ENCODE measurements at places on chromosomes 1 and 21.

DNA sequence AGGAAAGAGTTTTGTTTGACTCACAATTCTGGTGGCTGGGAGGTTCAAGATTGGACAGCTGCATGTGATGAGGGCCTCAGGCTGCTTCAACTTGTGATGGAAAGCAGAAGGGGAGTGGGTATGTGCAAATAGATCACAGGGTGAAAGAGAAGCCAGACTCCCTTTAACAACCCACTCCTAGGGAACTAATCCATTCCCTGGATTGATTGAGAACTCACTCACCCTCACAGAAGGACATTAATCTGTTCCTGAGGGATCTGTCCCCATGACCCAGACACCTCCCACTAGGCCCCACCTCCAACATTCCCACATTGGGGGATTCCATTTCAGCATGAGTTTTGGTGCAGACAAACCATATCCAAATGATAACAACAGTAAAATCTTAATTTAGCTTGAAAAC, 25.6 kb downstream of the UBE2T start:
- no peak for DNase-seq

DNA sequence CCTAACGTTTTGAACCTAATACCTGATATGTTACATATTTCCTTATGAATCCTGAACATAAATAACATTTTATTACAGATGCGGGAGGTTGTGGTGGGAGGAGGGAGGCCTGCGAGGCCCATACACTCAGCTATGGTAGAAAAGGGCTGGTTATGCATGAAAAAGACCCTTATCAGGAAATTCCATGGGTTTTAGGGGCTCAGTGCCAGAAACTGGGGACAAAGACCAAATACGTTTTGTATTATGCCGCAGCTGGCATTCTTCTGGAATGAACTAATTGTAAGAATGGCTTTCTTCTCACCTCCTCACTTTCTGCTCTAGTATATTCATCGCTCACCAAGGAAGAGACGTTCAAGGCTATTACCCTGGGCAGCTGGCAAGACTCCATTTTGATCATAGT, 76.7 kb downstream of the ADSS2 start:
- DNase-seq, result no peak

- no peak for DNase-seq
Measured at GRCh38 chr1:42675467-42675866, 6.8 kb upstream of the YBX1 start.

- no peak for DNase-seq
Measured at GRCh38 chr1:166952002-166952746, 23.2 kb downstream of the ILDR2 start.

GRCh38 chr1:175287849-175288248, 95.3 kb upstream of the KIAA0040 start:
- DNase-seq, result no peak

DNA sequence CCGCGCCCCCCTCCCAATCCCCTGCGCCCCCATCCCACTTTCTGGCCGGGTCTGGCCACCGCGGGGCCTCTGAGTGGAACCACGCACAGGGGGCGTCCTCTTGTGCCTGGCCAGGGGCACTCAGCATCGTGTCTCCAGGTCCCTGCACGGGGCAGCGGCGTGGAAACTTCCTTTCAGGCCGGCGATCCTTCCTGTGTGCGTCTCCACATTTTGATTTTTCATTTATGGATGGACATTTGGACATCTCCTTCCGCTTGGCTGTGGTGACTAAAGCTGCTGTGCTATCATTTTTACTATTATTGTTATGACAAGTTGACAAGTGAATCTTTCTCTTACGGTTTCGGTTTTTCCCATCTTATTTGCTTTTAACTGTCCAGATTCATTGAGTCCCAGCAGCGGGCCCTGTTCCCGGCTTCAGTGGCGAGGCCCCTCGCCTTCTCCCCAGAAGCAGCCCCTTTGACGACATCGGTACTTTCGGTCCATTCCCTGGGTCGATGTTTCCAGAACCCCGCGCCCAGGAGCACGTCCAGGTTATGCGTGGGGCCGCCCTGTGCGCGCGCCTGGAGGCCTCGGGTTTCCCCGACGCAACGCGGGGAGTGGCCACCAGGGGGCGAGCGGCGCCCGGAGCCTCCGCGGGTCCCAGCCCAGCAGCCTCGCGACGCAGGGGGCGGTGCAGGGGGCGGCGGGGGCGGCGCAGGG, 12.4 kb upstream of the SLC19A1 start:
- peak; percentile 81 for DNase-seq

DNA sequence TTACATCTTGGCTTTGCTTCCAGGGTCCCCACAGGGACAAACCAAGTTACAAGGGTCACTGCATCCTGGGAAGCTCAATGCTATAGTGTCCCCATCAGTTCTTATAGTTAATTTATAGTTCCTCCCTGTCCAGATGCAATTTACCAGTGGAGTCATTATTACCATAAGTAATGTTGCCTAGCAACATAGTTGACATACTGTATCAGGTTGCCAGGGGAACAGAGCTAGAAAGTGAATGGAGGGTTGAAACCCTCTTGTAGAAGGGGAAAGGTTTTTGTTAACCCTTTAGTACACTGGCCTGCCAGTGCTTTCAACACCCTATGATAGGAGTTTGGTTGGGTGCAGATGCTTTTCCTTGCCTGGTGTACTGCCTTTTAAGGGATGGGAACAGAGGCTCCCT, 34.3 kb upstream of the TTC4 start:
- no peak for DNase-seq

DNA sequence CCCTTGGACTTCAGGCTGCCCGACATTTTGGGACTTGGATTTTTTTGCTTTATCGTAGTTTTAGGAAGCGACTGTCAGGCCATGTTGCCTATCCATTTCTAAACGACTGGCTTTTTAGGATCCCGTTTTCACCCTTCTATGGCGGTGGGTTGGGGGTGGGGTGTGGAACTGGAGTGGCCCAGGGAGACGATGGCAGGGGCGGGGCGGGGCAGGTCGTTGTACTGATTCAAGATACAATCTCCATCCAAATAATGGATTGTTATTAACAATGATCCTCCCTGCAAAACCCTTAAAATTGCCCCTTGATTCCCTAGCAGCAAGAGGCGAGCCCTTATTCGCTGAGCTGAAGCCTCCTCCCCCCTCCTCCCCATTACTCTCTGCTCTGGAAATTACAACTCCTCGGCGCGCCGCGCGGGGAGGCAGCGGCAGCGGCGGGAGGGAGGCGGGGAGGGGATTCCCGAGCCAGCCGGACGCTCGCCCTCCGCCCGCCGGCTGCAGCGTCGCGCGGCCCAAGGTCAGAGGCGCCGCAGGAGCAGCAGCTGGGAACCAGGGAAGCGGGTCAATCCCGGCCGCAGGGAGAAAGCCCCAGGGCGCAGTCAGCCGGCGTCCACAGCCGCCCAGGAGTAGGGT, at the start of gene TRIM67:
TRIM67 (plus strand) TSS at position 392 of the 630 bp plus-strand sequence. CDS start 912 bp downstream, outside the sequence.
- peak; percentile 40 for DNase-seq

DNA sequence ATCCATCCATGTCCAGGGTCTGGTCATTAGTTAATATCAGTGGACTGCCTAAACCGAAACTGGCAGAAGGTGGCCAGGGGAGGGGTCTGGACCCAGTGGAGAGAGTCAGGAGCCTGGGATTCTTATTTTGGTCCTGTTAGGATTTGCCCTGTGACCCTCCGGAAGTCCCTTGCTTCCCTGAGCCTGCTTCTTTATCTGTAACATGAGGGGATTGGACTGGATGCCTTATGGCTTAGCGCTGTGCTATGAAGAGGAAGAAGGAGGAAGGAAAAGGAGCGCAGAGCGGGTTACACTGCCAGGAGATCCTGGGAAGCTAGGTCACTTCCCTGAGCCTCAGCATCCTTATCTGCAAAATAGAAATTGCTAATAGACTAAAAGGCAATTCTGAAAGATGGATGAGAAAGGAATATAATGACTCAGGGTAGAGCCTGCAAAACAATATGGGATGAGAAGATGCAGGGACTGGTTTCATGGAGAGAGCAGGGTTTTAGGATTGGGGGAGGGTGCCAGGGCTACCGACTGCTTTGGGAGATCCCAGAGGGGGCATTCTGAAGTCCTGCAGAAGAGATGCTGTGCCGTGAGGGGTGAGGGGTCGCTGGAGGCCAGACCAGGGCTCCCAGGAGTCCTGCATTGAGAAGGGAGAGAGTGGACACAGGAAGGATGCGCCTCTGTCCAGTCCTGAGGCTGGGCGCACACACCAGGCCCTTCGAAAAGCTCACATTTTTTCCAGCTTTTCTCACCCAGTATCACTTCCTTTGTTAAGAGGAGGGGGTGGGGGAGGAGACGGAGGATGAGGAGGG, 460 bp upstream of the ADORA1 start:
- no peak for DNase-seq

GRCh38 chr1:9770298-9770697, 53.5 kb downstream of the CLSTN1 start:
- no peak for DNase-seq

DNA sequence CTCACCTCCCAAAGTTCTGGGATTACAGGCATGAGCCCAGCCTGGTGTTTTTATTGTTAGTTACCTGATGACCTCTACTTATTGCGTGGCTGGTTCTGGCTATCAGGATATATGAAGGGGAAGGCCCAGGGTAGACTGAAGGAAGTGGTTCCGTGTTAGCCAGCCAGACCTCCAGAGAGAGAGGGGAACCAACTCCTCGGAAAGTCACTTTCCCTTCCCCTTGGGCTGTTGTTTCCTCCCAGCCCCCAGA, 2.5 kb upstream of the RCSD1 start:
- no peak for DNase-seq

DNA sequence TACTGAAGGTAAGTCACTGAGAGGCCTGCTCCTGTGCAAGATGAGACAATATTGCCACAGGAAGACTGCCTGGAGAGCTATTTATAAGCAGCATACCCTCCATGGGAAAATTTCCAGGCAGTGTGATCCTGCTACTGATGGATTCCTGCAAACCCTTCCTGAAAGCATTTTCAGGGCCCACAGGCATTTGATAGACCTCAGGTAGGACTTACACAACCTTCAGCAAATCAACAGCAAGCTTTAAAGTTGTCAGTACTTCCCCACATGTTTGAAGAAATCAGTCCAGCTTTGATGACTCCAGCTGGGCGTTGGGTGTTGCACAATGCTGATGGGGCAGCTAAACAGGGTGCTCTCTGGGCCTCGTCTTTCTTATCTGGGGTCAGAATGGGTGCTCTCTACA, 108.8 kb downstream of the PLXNA2 start:
- DNase-seq, result no peak

GRCh38 chr1:172955161-172955815, 95.5 kb downstream of the TNFSF18 start:
- DNase-seq, result no peak

- DNase-seq, result no peak
Measured at GRCh38 chr1:35572296-35572695, 818 bp upstream of the TFAP2E start.

DNA sequence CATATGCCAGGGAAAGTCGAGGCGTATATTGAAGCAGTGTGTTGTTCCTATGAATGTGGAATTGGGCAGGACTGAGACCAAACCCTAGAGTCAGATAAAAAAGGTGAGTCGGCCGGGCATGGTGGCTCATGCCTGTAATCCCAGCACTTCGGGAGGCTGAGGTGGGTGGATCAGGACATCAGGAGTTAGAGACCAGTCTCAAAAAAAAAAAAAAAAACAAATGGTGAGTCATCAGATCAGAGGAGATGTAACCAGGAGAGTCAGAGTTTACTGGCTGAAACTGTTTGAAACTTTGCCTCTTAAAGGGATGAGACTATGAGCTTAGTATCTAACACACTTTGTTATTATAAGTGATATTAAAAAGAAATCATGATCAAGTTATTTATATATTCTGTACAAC, 26.4 kb upstream of the SYCP1 start:
- DNase-seq, result no peak

DNA sequence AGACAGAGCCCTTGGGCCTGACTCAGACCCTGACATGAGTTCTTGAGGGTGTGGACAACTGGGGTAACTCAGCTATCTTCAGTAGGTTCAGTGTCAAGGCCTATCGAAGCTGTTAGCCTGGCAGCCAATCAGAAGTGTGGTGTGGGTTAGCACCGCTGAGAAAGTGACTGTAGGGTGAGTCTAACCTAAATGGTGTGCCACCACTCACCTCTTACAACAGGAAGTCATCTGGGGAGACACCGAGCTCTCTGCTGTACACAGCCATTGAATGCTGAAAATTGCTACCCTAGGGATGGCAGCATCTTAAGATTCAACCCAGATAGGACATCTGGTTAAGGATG, 44.6 kb downstream of the RASSF5 start:
- no peak for DNase-seq

DNA sequence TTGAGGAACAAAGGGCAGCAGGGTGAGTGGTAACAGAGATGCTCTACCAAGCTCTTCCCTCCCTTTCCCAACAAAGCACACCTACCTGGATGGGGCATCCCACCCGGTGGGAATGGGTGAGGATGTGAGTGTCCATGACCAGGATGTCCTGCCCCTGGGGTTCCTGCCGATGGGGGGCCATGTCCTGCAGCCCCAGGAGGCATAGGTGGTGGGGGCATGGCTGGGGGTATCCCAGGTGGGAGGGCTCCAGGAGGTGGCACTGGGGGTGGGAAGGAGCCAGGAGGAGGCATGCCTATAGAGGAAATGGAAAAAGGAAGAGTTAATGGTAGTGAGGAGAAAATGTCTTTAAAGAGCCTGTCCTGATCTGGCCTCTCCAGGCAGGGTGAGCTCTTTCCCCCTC, 1.9 kb downstream of the SF3B4 start:
- no peak for DNase-seq

DNA sequence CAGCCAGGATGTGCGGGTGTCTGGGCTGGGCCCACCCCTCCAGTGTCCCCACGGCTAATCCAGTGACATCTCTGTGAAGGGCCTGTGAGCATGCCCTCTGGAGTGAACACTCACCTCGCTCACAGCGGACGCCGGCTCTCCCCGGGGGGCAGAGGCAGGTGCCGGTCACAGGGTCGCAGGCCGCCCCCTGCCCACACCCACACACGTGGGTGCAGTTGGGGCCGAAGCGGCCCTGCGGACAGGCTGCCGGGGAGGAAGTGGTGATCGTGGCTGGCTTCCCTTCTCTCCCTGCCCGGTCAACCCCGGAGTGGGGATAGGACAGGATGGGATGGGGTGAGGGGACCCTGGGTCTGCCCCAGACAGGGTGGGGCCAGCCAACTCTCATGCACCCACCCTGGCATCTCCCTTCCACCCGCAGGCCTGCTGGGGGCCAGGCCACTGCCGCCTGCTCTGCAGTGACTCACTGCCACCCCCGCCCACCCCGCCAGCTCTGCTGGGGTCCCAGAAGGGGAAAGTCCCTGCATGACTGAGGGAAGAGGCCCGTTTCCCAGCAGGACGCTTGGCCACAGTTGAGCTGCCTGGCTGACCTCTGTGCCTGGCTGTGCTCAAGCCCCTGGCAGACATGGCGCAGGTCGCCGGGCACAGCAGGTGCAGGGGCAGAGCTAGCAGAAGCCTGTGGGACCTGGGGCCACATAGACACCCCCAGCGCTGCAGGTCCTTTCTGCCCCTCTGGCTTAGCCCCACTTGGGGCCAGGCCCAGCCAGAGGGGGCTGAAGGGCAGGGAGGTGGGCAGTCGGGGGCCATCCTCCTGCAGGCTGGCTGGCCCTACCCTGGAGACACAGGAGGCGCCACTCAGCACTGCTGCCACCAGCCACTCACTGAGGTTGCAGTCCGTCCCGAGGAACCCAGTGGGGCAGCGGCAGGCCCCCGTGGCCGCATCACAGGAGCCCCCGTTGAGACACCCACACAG, 41.6 kb downstream of the ARHGEF16 start:
- no peak for DNase-seq

DNA sequence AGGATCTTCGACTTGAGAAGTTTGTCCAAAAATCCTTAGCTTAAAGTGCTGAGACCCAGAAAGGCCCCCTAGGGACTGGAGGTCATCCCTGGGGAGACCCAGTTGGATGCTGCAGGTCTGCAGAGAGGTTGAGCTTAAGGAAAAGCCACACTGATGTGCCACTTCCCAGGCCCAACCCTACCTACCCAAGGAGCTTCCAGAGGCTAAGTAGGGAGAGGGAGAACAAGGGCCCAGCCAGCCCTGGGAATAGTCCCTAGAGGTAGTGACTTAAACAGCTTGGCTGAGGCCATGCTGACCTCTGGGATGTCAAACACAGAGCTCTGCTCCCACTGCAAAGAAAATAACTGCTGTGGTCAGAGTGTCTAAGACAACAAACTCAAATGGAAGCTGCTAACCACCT, 693.7 kb downstream of the MATN1 start:
- DNase-seq, result no peak
